ENCODE measurements at places on chromosomes 6 and 20.

DNA sequence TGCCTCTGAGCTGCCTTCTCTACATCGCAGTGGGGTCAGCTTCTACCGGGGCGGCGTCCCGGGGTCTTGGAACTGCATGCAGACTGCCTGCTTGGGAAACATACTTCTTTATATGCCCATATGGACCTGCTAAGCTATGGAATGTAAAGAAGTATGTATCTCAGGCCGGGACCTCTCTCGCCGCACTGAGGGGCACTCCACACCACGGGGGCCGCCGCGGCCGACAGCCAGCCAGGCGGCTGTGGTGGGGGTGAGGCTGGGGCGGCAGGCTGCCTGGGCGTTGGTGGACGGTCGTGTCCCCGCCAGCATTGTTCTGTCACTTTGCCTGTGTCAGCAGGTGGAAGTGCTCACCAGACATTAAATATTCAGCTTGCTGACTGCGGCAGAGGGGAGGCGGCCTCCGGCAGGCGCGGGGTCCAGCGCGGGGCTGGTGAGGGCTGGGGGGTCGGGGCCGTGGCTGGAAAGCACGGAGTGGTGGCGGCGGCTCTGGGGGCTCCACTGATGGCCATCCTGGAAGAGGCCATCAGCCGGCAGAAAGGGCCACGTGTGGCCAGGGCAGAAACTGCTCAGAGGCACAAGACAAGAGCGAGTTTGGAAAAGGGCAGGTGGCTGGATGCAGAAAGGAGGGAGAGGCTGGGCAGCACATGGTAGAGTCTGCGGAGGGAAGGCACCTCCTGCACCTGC, 78.6 kb upstream of the GATA5 start:
- peak overlapping the region; percentile 70 for H3K27ac ChIP-seq
- H3K4me3 ChIP-seq, result no peak overlapping the region
- H3K27me3 ChIP-seq, result no peaks in the 10 kb centered on the region
- DNase-seq, result no peak
- H3K4me1 ChIP-seq, result peaks cover 75% of the 10 kb centered on the region
- H3K36me3 ChIP-seq, result no peaks in the 10 kb centered on the region

DNA sequence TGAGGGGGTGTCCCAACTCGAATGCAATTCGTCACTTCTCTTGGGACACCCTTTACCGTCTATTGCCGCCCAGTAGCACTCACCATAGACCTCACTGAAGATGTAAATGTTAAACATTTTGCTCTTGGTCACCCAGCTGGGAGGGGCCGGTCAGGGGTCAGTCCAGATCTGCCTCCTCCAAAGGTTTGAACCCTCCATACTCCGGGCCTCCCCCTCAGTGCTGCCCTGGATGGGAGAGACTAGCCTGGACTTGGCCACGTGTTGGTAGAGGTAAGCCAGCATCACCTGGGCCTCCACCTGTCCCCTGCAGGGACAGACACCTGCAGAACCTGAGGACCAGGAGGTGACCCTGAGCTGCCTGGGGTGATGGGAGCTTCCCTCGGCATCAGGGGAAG, 5.0 kb upstream of the MYT1 start:
- H3K36me3 ChIP-seq, result no peaks in the 10 kb centered on the region
- no peak for DNase-seq
- no peak overlapping the region for H3K27ac ChIP-seq
- H3K4me1 ChIP-seq, result no peaks in the 10 kb centered on the region

DNA sequence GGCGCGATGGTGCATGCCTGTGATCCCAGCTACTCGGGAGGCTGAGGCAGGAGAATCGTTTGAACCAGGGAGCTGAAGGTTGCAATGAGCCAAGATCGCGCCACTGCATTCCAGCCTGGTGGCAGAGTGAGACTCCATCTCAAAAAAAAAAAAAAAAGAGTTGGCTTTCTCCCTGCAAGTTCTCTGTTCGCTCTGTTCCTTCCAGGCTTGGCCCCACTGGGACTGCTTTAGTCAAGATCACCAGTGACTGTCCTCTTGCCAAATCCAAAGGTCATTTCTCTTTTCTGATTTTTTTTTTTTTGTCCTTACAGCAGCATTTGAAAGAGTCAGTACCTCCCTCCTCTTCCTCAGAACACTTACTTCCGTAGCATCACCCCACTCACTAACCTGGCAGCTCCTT, 10.8 kb upstream of the GNRH2 start:
- no peaks in the 10 kb centered on the region for H3K27me3 ChIP-seq
- no peak overlapping the region for H3K4me3 ChIP-seq

GRCh38 chr20:32357869-32358631, at the start of gene ASXL1:
Gene ASXL1 (plus strand): TSS chr20:32358331. CDS start chr20:32358776, 445 bp downstream.
- H3K4me1 ChIP-seq, result peaks cover 57% of the 10 kb centered on the region
- no peaks in the 10 kb centered on the region for H3K27me3 ChIP-seq
- H3K36me3 ChIP-seq, result no peaks in the 10 kb centered on the region
- peak within 1 kb of the TSS; percentile 99 for H3K27ac ChIP-seq
- peak within 1 kb of the TSS; percentile 97 for H3K4me3 ChIP-seq
- peak; percentile 98 for DNase-seq
